Activated naive CD4-positive, alpha-beta T cell treated with anti-CD3 and anti-CD28 coated beads, Interleukin-2, amount 50 U/mL, for 72 hours (primary cell): ENCODE measurements at places on chromosomes 16 and 17. TPM values are rescaled to one million over a fixed set of nuclear protein-coding genes. Genes with fewer than 3 reads are reported as not detected.
A peak's percentile ranks its signal among the peaks of the same experiment; 100 is the strongest.

GRCh38 chr16:85391769-85392583, 221.1 kb upstream of the GSE1 start:
- peak; percentile 44 for DNase-seq

- DNase-seq: no peak
These were observed 15.4 kb upstream of the MRPL38 start for GRCh38 chr17:75920045-75920560.

DNA sequence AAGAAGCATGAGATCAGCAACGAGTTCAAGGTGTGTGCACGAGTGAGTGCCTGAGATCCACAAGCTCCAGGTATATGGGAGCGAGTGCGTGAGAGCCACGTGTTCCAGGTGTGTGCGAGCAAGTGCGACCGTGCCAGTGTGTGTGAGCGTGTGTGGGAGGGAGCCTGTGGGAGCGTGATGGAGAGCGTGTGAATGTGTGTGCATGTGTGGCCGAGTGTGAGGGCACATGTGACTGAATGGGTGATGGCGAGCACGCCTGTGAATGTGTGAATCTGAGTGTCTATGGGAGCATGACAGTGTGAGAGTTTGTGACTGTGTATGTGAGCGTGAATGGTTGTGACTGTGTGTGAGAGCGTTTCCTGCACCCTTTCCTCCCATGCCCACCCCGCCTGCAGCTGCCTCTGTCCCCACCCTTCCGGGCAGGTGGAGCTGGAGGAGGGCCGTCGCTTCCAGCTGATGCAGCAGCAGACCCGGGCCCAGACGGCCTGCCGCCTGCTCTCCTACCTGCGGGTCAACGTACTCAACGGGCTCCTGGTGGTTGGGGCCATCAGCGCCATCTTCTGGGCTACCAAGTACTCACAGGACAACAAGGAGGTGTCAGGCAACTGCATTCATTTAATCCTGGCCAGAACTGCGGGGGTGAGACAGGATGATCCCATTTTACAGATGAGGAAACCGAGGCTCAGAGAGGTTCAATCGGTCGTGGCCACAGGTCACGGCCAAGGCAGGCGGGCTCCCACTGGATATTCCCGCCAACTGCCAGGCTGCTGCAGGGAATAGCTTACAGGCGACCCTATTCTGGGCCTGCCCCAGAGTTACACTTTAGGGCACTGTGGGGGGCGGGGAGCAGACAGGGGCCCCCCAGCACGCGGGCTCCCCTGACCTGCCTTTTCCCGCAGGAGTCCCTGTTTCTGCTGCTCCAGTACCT, 3.7 kb downstream of the TMC8 start:
- peak; percentile 78 for DNase-seq

- DNase-seq: no peak
These were observed 38.2 kb upstream of the ALDH3A2 start for GRCh38 chr17:19610311-19610710.

ECI1 gene
- total RNA-seq: 57.6 TPM
